Immature natural killer cell (primary cell): ENCODE measurements at places on chromosomes 3 and 15. TPM values are rescaled to one million over a fixed set of nuclear protein-coding genes. Genes with fewer than 3 reads are reported as not detected.
A peak's percentile ranks its signal among the peaks of the same experiment; 100 is the strongest.

GRCh38 chr3:161171113-161171512, 50.0 kb upstream of the NMD3 start:
- H3K27ac ChIP-seq = no peak overlapping the region
- H3K4me1 ChIP-seq = no peaks in the 10 kb centered on the region
- DNase-seq = no peak
- H3K36me3 ChIP-seq = no peaks in the 10 kb centered on the region

Gene MUSTN1
- not detected for polyA plus RNA-seq

DNA sequence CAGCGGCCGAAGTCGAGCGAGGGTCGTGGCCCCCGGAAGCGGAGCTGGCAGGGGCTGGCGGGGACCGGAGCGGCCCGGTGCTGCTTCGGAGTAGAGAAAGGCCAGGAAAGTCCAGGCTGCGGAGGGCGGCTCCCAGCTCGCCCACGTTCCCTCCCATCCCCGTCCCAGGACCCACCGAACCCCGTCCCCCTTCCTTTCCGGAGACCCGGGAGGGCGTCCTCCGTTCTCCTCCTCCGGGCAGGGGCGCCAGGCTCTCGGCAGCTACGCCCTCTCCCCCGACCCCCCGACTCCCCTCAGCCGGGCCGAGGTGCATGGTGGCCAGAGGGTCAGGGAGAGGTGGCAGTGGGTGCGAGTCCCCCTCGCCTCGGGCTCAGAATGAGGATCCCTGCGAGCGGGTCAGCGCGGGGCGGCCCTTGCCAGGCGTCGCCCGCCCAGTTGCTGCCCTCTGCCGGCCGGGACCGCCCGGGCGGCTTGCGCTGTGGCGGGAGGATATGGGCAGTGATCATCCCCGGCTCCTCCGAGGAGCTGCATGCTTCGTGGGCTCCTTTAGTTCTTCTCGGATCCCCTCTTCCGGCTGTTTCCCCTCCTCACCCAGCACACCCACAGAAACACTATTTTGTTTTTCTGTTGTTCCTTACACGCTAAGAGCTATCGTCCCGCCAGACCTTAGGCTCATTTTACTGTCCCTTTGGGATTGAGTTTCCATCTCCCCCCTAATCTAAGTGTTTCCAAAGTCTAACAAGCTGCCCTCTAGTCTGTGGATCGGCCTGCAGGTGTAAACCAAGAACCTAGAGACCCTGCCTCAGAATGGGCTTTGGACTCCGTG, 744 bp upstream of the ALDH1A2 start:
- H3K4me3 ChIP-seq = peak overlapping the region; percentile 74
- no peaks in the 10 kb centered on the region for H3K36me3 ChIP-seq
- H3K4me1 ChIP-seq = peaks cover 8% of the 10 kb centered on the region

DNA sequence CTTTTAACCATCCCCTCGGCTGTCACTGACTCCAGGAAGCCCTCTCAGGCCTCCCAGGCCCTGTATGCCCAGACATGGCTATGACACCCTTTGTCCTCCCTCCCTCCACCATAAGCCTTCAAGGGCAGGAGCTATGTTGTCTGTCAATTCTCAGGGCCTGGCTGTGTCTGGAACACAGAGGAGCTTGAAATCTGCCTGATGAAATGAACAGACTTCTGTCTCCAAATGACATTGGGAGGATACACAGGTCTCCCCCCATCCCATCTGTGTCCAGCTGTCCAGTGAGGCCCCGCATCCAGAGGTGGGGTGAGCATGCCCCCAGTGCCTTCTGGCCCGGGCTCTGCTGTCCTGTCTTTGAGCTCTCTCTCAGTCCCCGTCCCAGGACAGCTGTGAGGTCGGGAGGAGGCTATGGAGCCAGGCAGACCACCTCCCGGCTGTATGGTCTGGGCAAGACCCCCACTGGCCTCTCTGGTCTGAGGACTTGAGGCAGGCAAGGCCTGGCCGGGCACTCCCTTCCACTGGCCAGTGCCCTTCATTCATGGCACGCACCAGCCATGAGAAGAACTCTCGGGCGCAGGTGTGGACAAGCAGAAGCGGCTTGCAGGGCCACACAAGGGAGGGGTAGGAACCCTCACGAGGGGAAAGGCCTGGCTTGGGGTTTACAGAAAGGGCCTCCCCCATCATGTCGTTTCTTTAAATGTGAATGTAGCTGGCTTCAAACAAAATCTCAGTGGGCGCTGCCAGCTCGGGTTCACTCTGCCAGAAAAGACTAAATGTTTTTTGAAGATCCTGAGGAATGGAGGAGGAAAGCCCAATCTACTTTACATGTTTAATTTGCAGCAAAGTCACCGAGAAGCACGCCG, 38.9 kb downstream of the PCSK6 start:
- no peak for DNase-seq
- no peaks in the 10 kb centered on the region for H3K4me1 ChIP-seq
- H3K36me3 ChIP-seq = no peaks in the 10 kb centered on the region
- H3K4me3 ChIP-seq = no peak overlapping the region
- no peak overlapping the region for H3K27ac ChIP-seq

- no peak overlapping the region for H3K27ac ChIP-seq
- H3K27me3 ChIP-seq = peaks cover 3% of the 10 kb centered on the region
These were observed 40.8 kb downstream of the CMSS1 start for GRCh38 chr3:99858469-99858868.

DNA sequence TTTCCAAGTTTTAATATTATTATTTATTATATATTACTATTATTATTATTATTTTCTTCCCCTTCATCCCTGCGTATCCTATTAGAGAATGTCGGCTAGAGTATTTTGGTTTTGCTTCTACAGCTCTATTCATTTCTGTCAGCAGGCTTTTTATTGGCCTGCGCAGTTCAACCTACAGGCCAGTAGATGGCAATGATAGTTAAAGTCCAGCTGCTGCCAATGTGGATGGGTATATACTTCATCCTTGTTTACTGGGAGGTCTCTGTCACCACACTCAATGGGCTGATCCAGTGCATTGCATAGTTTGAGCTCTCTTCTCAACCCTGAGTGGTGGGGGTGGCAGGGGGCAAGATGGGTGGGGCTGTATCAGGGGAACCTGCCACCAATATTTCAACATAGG, 799.8 kb downstream of the NSUN3 start:
- no peaks in the 10 kb centered on the region for H3K4me1 ChIP-seq
- no peak overlapping the region for H3K27ac ChIP-seq
- DNase-seq = no peak
- no peaks in the 10 kb centered on the region for H3K36me3 ChIP-seq
- no peaks in the 10 kb centered on the region for H3K27me3 ChIP-seq

DNA sequence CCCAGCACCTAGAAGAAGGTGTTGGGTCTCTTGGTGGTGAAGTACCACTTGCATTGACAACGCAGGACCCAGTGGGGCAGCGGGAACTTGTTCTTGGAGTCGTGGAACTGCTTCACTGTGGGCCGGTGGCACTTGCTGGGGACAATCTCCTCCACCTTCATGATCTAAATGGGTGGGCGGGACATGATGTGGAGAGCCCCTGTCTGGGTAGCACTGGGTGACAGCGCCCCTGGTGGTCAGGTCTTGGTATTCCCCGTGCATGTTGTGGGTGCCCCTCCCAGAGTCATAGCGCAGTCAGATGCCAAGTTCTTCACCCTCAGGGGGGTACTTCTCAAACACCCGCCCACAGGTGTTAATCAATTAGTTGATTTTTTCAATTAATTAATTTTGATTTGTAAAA, 60.2 kb downstream of the AGBL1 start:
- H3K4me3 ChIP-seq = no peak overlapping the region
- no peaks in the 10 kb centered on the region for H3K4me1 ChIP-seq
- peaks cover 4% of the 10 kb centered on the region for H3K27me3 ChIP-seq

Gene FGF7
- polyA plus RNA-seq = not detected

Gene LRRK1
- polyA plus RNA-seq = 0.02 TPM

DNA sequence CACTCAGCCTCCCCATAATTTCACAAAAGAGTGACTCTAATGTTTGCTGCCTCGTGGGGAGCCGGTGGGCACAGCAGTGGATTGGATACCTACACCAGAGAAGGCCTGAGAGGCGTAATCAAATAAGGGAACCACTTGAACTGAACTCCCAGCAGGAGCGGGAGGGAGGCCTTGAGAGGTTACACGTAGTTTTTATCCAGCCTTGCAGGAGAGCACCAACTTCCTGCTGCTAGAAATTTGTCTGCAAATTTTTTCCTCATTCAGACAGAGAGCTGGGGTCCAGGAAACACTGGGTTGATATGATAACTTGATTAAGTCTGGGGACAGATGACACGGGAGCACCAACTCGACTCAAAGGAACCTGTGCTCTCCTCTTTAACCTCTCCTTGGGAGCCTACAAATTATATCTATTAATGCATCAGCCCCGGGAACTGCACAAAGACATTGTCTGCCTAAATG, 69.8 kb downstream of the HES1 start:
- no peaks in the 10 kb centered on the region for H3K36me3 ChIP-seq
- peaks cover 31% of the 10 kb centered on the region for H3K27me3 ChIP-seq
- DNase-seq = no peak
- no peak overlapping the region for H3K27ac ChIP-seq

DNA sequence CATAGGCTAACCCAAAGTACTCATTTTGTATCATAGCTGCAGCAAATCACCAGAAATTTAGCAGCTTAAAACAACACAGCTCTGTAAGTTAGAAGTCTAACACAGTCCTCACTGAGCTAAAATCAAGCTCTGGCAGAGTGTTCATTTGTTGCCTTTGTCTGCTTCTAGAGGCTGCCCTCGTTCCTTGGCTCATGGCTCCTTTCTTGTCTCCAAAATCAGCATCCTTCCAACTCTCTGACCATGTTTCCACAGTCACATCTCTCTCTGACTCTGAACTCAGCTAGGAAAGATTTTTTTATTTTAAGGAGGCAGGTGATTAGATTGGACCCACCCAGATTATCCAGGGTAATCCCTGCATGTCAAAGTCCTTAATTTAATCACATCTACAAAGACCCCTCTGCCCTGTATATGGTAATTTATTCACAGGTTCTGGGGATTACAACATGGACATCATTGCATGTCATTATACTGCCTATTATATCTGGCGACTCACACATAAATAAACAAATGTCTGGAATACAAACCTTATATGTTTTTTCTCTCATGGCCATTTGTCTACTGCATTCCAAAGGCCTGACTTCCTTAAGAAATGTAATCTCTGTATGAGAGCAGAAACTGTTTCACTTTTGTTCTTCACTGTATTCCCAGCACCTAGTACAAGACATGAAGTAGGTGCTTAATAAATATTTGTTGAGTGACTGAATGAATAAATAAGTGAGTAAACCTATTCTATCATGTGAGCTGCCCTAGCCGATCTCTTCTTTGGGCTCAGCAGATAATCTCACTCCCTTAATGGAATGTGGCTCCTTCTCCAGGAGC, 15.1 kb upstream of the UACA start:
- no peaks in the 10 kb centered on the region for H3K4me1 ChIP-seq
- peaks cover 5% of the 10 kb centered on the region for H3K27me3 ChIP-seq
- H3K36me3 ChIP-seq = no peaks in the 10 kb centered on the region
- H3K27ac ChIP-seq = no peak overlapping the region
- no peak overlapping the region for H3K4me3 ChIP-seq
